ENCODE measurements at places on chromosomes 7 and 10.

- no peak for DNase-seq
Measured at GRCh38 chr10:73859428-73859783, 14.9 kb downstream of the CAMK2G start.

- no peak for DNase-seq
Measured at GRCh38 chr7:40097728-40098127, 36.7 kb downstream of the MPLKIP start.

DNA sequence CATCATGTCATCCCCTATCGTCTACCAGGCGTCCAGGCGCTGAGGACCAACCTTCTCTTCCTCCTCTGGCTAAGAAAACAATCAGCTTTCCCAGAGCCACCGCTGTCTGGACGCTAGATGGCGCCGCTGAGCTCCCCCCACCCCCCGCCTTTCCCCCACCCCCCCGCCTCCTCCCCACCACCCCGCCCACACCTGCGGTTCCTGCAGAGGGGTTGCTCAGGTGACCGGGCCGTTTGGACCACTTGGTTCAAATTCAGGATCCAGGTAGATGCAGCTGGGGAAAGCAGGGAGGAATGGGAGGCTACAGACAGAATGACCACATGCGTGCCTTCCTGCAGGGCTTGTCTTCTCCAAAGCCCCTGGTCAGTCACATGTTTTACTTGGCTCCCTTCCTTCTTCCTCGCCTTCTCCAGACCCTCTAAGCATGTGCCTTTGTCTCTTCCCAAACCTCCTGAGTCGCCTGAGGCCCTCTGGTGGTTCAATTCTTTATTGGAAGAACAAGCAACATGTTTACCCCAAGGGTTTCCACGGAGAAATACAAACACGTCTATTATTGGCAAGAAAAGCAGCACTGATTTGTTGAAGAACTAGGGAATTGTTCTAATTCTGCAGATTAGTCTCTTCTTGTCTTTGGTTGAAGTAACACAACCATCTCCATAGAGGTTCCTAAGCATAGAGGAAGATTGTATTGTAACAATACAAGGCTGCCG is 24.7 kb downstream of the AOC1 start:
- DNase-seq: no peak

DNA sequence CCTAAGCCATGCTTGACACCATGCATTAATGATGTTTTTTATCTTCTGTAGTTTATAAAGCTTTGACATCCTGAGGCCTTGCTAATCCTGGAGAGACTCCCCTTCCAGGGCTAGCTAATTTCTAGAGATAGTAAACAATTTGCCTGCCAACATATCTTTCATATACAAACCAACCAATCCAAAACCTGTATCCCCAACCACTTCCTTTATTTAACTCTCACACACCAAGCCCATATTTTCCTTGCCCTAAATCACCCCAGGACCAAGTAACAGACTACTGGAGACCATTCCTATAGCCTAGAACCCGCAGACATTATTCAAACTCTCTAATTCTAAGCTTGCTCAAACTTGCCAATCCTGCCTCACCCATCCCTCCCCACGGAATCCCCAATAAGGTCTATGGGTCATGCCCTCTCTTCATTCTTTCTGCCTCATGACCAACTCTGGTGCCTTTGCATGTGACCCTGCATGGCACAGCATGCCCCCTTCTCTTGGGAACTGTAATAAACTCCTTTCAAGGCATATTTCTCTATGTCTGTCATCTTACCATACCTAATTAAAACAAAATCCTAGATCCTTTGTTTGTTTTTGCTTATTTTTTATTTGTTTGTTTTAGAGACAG is 116.6 kb upstream of the CACUL1 start:
- DNase-seq: no peak

DNA sequence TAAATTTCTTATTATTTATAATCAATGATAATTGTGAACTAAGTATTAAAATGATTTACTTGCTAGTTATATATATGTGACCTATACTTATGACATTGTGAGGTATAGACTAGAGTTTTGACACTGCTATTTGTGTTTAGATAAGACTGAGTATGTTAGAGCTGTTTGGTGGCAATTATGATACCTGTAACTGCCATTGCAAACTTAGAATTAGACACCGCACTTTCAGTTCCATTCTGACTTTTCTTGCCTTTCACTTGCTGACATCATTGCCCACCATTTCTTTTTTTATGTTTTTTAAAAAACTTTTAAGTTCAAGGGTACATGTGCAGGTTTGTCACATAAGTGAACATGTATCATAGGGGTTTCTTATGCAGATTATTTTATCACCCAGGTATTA is 214.5 kb downstream of the MBL2 start:
- no peak for DNase-seq

DNA sequence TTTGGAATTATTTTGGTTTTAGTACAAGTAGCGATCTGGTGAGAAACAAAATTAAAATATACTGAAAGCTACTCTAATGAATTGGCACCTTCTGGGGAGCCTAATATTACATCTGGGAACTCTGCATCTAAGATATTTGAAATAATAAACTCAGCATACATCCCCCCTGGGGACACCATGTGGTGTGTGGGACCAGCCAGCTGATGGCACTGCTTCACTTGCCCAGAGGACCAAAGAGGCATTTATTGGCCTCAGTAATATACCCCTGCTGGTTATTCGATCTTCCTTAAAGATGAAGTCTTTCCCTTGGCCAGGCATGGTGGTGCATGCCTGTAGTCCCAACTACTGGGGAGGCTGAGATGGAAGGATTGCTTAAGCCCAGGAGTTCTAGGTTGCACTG is 195.1 kb upstream of the AUTS2 start:
- no peak for DNase-seq

DNA sequence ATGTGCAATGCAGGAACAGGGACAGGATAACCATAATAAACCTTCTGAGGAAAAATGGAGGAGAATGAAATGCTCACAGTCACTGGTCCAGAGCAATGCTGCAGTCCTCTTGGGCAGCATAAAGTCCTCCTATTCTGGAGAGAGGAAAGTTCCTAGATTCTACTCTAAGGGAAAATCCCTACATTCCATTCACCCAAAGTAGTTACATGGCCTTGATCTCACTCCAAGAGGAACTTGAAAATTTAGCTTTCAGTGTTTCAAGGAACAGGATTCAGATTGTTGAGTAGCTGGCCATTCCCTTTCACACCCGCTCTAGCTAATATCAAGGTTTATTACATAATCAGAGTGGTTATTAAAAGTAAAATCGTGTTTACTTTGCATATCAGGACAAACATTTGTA is 168.3 kb downstream of the CHRM2 start:
- no peak for DNase-seq

- DNase-seq: no peak
Measured at GRCh38 chr10:121422096-121422495, 176.1 kb downstream of the FGFR2 start.
